ENCODE measurements at places on chromosomes 3 and 15. TPM values are rescaled to one million over a fixed set of nuclear protein-coding genes. Genes with fewer than 3 reads are reported as not detected.

DNA sequence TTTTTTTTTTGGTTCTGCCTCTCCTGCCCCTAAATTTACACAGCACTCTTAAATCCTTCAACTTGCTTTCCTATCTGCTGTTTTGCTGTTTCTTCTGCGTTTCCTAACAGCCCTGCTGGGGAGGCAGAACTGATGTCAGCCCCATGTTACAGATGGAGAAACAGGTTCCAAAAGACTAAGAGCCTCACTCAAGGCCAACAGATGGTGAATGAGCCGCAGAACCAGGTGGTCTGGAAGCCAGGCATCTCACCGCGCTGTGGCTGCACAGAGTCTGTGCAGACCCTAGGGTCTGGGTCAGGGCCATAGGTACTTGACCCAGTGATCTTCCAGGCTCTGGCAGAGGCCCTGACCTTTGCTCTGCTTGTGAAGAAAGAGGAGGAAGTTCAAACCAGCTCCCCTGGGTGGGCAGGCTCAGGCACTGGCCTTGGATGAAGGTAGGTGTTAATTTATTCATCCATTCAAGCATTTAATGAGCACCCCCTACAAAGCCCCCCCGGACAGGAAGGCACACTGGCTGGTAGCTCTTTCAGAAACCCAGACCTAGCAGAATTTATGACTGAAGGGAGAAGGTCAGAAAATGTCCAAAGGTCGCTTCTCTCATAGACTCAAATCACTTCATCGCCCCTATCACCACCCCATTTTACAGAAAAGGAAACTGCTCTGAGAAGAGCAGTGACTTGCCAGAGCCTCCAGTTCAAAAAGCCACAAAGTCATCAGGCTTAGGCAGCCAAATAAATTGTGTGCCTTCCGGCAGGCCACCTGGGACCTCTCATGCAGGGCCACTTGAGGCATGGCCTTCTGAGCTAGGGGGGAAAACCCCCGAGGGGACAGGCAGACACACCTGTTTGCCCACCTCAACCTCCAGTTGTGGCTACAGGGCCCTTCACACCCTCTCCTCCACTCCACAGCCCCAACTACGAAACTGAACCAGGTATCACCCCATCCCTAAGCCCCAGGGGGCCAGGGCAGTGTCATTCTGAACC, 2.7 kb downstream of the CHDH start:
- no peak for DNase-seq

- DNase-seq: no peak
Observed at GRCh38 chr15:58311556-58311955, 120.2 kb upstream of the LIPC start.

DNA sequence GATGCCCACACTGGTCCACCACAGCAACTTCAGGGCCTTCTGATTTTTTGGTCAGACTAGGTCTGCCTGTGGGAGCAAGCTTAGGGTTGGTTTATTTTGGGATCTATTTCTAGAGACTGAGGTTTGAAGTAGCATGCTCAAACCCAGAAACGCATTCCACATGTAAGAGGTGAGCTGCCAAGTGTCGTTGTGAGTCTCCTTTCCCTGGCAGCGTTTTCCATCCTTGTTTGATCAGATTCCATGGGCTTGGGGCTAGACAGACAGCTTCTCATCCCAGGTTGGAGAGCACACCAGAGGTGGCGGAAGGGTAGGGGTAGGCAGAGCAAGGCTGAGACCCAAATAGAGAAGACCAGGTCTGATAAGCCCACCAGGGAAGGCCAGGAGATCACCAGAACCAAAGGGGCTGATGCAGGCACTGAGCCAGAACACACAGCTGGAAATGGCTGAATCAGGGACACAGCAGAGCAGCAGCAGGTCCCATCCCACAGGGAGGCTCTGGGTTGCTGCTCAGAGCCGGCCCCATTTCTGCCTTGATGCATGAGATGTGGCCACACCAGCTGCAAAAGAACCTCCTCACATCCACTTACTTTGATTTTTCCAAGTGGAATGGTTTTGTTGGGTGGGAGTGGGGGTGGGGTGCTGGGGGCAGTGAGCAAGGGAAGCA, 186.8 kb downstream of the THSD4 start:
- no peak for DNase-seq

DNA sequence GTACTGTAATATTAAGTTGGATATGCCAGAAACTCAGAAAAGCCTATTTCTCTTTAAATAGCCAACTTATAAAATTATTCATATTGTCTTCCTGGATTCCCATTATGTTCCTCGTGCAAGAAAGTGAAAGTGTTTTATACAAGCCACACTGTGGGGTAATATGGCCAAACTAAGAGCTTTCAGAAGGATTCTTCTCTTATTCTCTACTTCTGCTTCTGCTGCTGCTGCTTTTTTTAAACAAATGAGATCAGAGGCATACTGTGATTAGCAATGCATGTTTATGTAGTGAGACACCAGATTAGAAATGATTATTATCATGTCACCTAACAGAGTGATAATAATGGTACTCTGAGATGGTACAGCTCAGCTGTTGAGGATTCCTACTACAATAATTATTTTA, 1026.5 kb upstream of the CFAP20DC start:
- DNase-seq: no peak

DNA sequence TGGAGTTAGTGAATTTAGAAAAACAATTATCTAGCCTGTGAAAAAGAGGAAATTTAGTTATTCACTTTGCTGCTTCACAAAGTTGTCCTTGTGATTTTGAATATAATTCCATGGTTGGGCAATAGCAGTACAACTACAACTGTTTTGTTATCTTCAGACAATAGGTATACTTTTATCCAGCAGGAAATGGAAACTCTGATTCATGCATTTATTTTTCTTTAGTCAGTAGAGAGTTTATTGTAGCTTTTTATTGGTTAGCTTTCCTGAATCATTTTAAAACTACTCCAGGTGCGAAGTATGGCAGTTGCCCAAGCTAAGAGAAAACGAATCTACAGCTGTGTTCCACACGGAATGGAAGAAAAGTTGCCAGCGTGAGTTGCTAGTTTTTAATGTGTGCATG, 80.3 kb downstream of the TM4SF4 start:
- peak; percentile 95 for DNase-seq

- DNase-seq: no peak
Observed at GRCh38 chr3:21888656-21889055, 137.6 kb upstream of the ZNF385D start.

DNA sequence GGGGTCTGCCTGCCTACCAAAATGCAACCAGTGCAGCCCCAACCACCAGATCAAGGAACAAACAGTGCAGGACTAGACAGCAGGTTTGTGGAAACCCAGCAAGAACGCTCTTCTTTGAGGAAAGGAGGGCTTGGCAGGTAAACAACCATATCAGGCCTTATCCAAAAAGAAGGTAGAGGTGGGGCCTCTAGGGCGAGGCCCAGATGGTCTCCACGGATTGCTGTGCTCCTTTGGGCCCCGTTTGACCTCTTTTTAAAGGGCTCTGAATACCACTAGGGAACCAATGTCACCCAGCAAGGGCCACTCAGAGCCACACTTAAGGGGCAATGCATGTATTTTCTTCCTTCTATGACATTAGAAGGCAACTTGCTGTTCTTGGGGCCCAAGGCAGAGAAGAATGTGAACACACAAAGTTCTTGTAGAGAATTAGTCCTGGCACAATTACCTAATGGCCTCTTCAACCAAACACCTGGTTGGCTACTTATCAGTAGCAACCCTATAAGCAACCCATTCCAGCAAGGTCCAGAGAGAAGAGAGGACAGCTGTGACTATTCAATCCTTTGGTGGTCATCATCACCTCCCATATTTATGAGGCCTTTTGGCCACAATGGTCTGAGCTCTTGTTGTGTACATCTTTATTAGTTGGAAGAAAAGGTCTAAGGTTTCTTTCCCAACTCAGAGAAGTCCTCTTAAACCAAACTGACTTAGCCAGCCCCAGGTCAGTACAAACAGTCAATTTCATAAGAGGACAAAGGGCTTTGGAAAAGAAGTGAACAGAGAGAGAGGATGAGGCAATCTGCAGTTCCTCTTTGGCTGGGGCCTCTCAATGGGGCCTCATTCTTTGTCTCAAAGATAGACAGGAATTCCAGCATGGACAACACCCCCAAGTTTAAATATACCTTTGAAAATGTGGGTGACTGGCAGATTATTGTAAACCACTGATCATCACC, 36.0 kb downstream of the FOXP1 start:
- no peak for DNase-seq

DNA sequence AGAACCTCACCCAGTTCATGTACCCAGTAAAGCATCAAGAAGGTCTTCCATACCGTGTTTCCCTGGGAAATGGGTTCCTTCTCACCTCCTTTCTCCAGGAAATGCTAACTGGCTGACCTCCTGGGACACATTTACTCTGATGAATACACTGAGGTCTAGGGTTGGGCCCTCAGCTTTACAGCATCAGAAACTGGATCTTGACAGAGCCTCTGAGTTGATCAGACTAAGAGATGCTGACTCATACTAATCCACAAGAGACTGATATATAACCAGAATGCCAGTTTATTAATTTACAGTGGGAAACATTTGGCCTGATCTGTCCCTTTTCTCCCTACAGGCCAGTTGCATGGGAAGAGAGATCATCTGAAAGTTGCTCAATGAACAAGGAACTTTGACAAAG, 55.8 kb downstream of the GTF2E1 start:
- DNase-seq: no peak

DNA sequence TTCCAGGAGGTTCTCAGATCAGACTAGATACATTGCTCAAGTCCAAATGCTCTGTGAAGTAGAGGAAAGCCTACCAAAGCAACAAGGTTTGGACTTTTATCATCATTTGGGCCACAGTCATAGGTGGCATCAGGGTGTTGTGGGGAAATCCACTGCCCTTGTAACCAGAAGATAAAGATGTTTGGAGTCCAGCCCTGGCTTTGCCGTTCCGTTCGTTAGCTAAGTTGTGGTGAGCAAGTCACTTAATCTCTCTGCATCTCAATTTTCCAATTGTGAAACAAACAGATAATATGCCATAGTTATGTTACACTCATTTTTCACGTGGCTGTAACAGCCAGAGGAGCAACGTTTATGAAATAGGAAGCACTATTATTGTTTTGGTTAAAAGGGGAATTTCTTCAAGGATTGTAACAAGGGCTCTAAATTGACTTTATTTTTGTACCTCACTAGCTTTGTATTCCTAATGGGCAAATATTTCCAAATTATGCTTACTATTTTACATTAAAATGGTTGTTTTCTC, 125.6 kb downstream of the CD47 start:
- no peak for DNase-seq

- DNase-seq: no peak
Observed at GRCh38 chr3:85270488-85270887, 311.7 kb downstream of the CADM2 start.

GRCh38 chr3:71010726-71011455, 572.6 kb downstream of the FOXP1 start:
- no peak for DNase-seq

- no peak for DNase-seq
Observed at GRCh38 chr3:85394424-85394823, 435.6 kb downstream of the CADM2 start.

DNA sequence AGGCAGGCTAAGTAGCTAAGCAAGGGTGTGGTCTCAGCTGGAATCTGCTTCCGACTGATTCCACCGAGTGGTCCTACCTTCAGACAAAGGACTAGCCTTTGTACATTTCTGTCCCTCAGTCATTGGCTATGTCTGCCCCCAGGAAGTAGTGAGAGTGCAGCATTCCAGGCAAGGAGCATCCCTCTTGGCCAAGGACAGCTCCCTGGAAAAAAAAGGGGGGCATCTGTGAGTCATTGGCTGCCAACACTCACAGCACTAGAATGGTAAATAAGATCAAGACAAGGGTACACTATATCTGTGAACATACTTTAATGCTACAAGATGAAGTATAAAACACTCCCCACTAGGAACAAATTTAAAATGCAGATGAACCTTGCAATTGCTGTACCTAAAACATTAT, 66.8 kb downstream of the STAC start:
- DNase-seq: peak; percentile 36

DNA sequence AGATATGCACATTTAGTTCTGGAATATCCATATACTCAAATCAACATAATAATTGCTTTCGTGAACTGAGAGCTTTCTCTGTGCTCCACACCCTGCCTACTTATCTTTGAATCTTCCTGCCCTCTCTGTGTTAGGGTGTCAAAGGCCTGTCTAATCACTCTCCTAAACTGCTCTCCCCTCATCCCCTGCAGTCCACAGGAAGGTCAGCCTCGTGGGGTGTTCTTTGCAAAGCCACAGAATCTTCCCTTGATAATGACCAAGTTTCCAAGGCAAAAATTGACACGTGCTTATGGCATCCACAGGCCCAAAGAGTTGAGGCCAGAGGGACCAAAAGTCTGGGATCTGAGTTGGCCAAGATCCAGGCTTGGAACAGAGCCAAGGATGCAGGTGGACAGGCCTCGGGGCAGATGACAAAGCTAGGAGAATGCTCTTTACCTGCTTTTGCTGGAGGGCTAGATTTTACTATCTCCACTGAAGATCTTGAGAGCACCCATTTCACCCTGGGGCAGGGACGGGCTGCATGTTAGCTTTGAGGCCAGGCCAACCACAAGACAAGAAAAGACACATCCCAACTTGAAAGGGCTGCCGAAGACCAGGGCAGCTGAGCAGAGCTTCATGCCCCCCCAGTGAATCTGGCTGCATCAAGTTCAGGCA, 20.4 kb downstream of the BHLHE40 start:
- no peak for DNase-seq

GRCh38 chr15:38050529-38051448, 116.3 kb downstream of the TMCO5A start:
- no peak for DNase-seq

DNA sequence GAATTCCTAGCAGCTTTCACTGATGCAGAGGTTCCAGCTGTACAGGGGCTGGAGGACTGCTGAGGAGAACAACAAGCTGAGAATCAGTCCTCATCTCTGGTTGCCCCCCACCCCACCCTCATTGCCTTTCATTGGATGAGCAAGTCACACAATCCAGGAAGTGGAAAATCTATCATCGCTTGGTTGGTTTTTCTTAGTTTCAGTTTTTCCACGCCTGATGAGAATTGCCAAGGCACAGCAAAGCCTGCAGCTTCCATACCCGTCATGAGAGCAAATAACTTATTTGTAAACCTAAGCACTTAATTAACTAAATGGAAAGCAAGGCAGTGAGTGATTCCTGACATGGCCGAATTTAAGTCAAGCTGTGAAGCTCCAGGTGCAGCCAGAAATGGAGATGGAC, 21.4 kb upstream of the LIPC start:
- peak; percentile 33 for DNase-seq

MCF2L2 gene
- total RNA-seq: 0.22 TPM

IGF2BP2 gene
- 29.7 TPM for total RNA-seq

CFAP20DC gene
- total RNA-seq: 6.5 TPM

FGF12 gene
- 4.9 TPM for total RNA-seq

RLBP1 gene
- not detected for total RNA-seq

RFX7 gene
- 2.9 TPM for total RNA-seq

P2RY12 gene
- not detected for total RNA-seq

DVL3 gene
- total RNA-seq: 38.3 TPM

GPX1 gene
- 352 TPM for total RNA-seq

TNFSF10 gene
- 0.79 TPM for total RNA-seq

ZNF502 gene
- 0.93 TPM for total RNA-seq

TFDP2 gene
- 69.1 TPM for total RNA-seq

ZNF660 gene
- total RNA-seq: not detected

PLA2G4D gene
- total RNA-seq: not detected

TUSC7 gene
- total RNA-seq: not detected

SUSD5 gene
- total RNA-seq: 11.6 TPM
